ENCODE measurements at places on chromosomes 4 and X.

DNA sequence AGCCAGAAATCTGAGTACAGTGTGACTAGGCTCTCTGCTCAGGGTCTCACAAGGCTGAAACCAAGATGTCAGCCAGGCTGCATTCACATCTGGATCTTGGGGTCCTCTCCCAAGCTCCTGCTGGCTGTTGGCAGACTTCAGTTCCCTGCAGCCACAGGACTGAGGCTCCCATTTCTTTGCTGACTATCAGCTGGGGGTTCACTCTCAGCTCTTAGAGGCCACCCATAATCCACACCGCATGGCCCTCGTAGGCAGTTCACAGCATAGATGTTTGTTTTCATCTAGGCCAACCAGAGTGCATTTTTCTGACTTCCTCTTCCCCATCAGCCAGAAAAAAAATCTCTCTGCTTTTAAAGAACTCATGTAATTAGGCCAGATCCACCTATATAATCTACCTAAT, 8.2 kb upstream of the WDR44 start:
- H3K4me1 ChIP-seq: no peaks in the 10 kb centered on the region
- no peak for DNase-seq
- H3K4me3 ChIP-seq: no peak overlapping the region
- H3K27me3 ChIP-seq: no peaks in the 10 kb centered on the region
- H3K27ac ChIP-seq: no peak overlapping the region

GRCh38 chr4:163911891-163912290, 417.4 kb downstream of the TMA16 start:
- H3K27ac ChIP-seq: no peak overlapping the region
- H3K36me3 ChIP-seq: no peaks in the 10 kb centered on the region
- no peak for DNase-seq
- no peaks in the 10 kb centered on the region for H3K4me1 ChIP-seq
- no peak overlapping the region for H3K4me3 ChIP-seq

DNA sequence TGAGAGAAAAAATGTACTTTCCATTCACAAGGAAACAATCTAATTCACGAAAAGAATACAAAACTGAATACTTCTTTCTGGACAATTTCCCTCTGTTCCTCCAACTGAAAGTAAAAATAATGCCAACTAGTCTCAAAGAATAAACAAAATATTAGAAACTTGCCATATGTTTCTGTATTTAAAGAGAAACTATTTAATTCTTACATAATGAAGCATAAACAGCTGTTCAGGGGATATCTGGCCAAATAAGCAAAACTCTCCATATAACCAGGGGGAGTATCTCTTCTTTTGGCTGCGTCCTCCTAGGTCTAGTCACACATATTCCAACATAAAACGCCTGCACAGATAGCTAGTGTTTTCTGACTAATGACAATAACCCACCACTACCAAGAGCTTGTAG, 805 bp downstream of the GATB start:
- H3K4me3 ChIP-seq: peak overlapping the region; percentile 57
- H3K36me3 ChIP-seq: no peaks in the 10 kb centered on the region
- no peak overlapping the region for H3K27ac ChIP-seq

DNA sequence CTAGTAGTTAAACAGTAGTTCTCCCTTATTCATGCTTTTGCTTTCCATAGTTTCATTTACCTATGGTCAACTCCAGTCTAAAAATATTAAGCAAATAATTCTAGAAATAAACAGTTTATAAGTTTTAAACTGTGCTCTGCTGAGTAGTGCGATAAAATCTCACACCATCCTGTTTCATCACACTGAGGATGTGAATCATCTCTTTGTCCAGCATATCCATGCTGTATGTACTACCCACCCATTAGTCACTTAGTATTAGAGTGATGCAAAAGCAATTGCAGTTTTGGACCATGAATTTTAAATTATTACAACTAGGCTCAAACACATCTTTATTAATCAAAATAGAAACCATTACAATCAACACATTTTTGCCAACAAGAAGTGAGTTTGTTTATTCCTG, 187.4 kb downstream of the TEX13C start:
- no peak overlapping the region for H3K27ac ChIP-seq
- no peak overlapping the region for H3K4me3 ChIP-seq
- H3K36me3 ChIP-seq: no peaks in the 10 kb centered on the region
- no peaks in the 10 kb centered on the region for H3K4me1 ChIP-seq
- no peaks in the 10 kb centered on the region for H3K27me3 ChIP-seq
